ENCODE measurements at places on chromosomes 1 and 21.

- no peak for DNase-seq
Measured at GRCh38 chr1:207612762-207613161, 32.2 kb upstream of the CR1L start.

DNA sequence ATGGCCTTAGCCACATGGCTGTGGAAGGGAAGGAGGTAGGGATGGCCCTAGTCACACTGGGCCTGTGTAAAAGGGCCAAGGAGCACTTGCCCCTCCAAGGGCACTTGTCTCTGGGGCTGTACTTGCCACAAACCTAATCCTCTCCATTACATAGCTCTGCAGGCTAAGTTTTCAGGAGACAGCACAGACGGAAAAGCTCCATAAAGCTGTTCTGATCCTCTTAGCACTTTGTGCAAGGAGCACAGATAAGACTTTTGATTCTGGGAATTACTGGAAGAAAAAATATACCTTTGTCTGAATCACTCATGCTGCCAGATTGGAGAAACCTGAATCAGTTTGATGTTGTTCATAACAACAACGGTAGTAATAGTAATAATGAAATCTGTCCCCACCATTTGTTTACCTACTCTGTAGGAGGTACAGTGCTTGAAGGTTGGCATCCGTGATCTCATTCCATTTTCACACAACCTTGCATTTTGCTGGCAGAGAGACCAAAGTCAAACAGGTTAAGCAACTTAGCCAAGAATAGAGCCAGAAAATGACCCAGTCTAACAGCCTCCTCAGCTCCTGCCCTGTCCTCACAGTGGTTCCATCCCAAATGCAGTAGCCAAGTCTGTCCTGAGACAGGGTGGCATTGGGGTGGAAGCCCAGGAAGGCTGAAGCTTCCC is 207.1 kb downstream of the ROR1 start:
- DNase-seq, result no peak

DNA sequence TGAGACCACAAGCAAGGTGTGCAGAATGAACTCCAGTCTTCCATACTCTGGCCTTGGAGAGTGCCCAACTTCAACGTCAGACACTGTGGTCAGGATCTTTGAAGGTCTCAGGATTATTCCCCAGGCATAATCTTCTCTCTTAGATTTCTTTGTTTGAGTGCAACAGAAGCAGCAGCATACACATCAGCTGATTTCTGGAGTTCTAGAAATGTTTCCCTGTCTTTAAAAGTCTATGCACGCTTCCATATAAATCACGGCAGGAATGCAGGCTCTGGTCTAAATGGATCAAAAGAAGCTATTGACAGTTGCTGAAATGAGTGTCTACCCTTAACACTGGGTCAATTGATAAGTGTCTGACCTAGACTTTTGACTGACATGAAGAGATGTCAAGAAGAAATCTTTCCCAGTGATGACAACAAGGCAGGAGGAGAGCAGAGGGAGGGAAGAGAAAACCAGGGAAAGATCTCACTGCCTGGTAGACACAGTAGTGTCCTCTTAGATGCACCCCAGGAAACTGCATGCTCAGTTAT is 279.7 kb downstream of the SPATA17 start:
- no peak for DNase-seq

- DNase-seq, result no peak
Measured at GRCh38 chr1:56466538-56466937, 112.8 kb downstream of the PLPP3 start.

Data from T-cell (primary cell).